Renal pelvis (tissue), 12 donors: ENCODE measurements at places on chromosomes 2 and 18.

- DNase-seq, result no peak
Measured at GRCh38 chr2:52518678-52519077, 1248.9 kb upstream of the CHAC2 start.

GRCh38 chr18:7032537-7032936 lies 85.1 kb downstream of the LAMA1 start:
- no peak for DNase-seq

- no peak for DNase-seq
Measured at GRCh38 chr2:105935063-105935462, 190.4 kb downstream of the NCK2 start.

- DNase-seq, result no peak
Measured at GRCh38 chr2:39629646-39630045, 36.1 kb upstream of the TMEM178A start.

DNA sequence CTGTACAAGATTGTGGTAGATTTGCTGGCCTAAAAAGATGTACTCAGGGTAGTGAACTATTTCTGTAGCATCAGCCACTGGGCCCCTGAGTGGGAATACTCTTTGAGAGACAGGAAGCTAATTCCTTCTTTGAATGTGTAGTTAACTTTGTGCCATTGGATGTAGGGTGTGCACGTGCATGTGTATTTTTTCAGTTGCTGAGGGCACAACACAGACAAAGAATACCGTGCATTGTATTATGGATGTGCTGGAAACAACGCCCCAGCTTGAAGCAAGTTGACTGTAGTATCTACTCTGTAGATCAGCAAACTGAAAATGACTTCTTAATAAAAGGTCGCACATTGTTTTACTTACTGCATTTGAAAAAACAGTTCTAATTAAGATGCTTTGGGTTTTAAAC lies 14.1 kb downstream of the CRIM1 start:
- no peak for DNase-seq
